ENCODE measurements at places on chromosomes 5 and 9.

DNA sequence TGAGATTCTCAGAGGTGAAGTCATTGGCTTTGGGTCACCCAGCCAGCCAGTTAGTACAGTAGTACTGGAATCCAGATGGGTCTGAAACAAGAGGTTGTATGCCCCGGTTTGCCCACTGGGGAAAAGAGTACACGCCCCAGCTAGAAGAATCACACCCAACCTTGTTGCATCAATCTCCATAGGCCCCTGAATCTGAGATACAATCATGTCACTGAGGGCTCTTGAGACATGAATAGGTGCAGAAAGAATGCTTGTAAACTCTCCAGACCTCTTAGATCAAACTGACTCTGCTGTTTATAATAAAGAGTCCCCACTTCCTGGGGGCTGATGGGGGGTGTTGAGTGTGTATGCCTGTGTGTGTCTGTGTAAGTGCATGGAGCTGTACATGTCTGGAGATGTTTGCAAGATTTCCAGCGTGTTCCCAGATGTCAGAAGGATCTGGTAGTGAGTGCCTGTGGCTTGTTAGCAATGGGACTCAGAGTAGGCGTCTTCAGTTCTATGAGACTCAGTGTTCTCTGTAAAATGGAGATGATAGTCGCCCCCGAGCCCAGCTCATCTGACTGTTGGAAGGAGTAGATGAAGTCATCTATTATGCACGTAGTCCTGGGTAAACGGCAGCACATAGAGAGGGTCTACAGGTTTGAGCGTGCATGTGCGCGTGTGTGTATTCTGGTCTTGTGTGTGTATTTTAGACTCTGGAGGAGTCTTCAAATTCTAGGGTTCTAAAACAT is 48.2 kb downstream of the COL27A1 start:
- DNase-seq: no peak

- no peak for DNase-seq
These were observed 128.3 kb downstream of the PCSK5 start for GRCh38 chr9:76018761-76019160.

DNA sequence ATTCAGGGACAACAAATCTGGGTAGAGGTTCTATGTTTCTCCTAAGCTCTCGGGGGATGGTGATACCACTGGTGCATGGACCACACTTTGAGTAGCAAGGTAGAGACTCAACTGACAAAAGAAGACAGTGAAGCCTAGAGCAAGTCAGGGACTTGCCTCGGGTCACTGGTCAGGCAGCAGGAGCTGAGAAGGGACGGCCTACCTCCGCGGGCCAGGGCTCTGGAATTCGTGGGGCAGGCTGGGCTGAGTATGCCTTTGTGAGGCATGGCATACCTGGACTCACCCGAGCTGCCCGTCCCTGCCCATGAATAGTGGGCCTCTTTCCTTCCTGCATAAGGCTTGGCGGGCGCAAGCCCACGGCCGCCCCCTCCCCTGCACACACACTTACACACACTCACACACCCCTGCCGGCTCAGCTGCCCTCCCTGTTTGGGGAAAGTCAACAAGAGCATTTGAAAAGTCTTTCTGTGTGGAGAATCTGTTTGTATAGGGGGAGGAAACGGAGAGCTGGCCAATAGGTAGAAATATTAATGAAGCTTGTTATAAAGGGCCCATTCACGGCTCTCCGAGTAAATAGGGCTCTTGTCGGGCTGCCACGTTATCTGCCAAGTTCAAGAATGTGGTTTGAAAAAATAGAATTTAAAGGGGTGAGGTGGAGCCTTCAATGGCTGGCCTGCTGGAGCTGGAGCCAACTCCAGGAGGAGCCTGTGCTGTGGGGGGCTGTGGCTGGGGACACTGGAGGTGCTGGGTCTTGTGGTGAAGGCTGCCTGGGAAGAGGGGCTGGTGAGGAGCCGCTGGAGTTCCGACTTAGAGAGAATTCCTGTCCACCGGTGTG is 19.1 kb upstream of the KIF12 start:
- DNase-seq: no peak

DNA sequence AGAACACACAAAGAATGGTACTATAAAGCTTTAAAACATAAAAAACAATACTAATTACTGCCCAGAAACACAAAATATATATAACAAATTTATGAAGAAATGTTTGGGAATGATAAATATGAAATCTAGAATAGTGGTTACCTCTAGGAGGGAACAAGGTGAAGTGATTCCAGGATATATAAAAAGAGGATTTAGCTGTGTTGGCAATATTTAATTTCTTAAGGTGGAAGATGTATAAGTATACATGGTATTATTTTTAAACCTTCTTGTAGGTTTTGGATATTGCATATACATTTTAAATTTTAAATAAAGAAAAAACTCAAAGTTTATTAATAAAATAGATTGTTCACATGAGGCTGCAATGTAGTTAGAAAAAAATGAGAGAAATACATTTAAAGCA is 112.7 kb upstream of the ZNF618 start:
- no peak for DNase-seq

DNA sequence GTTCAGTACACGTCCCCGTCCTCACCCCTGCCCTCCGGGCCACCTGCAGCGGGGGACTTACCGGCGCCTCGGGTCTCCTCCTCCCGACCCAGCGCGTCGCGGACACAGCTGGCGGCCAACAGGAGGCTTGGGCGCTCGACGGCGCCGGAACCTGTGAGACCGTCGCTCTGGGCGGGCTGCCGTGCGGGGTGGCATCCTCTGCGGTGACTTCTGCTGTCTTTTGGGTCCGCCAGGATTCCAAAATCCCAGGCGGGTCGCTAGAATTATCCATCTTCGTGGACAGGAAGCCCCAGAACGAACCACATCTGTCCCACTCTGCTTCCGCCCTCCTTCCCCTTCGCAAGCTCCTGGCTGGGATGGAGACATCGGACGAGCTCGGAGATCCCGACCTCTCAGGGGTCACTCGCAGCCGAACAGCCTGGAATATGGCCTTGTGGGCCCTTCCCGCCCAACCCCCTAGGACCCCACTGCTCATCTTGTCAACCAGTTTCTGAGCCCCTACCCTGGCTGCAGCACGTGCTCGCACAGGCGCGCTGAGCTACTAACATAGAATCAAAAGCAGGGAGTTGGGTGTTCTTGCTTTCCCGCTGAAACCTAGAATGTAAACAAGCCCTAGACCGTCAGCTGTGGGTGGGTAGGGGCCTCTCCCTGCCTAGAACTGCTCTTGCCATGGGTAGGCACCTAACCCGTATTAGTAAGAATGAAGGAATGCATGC is 947 bp upstream of the MARCHF3 start:
- DNase-seq: peak; percentile 9

- no peak for DNase-seq
These were observed 160.0 kb downstream of the C9orf152 start for GRCh38 chr9:110047955-110048402.

DNA sequence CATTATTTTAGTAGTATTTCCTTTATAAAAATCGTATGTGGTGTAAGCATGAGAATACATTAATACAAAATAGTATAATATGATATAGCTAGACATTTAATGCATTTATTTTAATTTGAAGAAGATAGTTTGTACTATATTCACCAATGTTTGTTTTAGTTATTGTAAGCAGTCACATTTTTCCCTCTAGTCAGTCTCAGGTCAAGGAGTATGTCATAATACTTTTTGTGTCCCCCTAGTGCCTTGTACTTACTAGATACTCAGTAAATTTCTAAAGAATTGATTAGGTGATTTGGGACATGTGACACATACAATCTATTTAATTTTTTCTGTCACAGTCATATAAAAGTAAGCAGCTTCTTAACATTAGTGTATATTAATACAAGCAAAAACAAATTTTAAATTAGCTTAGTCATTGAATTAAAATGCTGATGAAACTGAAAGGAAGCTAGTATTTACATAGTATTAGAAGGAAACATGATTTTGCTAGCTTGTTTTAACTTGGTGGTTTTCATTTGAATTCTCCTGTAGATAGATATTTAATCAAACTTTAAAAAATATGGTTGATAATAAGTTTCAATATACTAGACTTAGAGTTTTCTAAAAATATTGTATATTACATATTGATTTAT is 242.2 kb downstream of the FER start:
- DNase-seq: no peak

GRCh38 chr5:74384851-74385250 is 255.7 kb downstream of the ENC1 start:
- DNase-seq: no peak

- DNase-seq: no peak
These were observed 32.9 kb downstream of the ROPN1L start for GRCh38 chr5:10474521-10475075.

DNA sequence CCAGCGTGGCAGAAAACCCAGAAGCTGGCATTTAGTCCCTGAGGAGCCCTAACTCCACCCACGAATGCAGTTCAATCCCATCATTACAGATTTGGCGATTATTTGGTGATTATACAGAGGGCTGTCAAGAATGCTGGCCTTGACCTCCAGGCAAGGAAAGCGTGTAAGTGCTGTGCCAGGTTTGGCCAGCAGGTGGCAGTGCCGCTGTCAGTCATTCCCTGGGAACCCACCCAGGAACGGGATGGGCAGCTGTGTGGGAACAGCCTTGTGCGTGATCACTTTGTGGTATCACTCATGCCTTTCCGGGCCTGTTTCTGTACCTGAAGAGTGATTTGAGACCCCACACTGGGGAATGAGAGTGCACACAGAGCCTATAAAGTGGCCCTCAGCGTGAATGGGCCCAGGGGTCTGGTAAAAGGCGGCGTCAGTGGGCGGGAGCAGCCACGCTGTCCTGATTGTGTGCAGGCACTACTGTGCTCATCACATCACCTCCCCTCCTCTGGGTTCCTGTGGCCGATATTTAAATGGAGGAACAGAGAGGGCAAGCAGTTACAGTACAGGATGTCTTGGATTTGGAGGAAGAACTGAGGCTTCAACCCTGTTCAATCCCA is 215.6 kb downstream of the ROR2 start:
- DNase-seq: peak; percentile 29

DNA sequence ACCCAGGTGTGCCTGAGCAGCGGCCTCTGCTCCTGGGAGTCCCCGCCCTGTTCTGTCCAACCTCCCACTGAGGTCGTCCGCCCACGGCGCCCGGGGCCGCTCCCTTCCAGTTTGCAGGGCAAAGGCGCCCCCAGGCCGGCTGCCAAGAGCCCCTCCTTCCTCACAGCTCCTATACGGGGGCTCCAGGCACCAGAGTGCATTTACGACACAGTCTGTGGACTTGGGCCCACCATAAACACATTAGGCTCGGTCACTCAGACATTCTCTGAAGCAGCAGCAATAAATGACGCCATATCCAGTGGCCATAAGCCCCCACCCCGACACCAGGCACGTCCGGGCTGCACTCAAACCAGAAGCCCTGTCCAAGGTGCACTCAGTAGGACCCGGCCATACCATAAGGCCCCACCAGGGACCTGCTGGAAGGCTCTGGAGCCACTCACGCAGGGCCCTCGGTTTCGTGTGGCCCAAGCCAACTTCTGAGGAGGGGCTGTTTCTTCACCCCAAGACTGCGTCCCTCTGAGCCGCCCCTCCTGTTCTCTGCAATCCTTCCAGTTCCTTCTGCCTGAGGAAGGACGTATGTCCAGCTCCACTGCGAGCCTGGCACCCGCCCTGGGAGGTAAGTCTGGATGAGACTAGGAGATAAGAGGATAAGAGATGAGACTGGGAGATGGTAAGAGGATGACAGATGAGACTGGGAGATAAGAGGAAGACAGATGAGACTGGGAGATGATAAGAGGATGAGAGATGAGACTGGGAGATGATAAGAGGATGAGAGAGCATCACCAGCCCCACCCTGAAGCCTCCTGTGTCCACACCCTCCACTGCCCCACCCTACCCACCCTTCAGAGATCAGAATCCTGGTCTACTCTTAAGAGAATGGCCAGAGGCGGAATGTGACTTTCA is 26.7 kb downstream of the SLC6A18 start:
- no peak for DNase-seq

GRCh38 chr9:27193886-27194285 is 84.9 kb downstream of the TEK start:
- no peak for DNase-seq

DNA sequence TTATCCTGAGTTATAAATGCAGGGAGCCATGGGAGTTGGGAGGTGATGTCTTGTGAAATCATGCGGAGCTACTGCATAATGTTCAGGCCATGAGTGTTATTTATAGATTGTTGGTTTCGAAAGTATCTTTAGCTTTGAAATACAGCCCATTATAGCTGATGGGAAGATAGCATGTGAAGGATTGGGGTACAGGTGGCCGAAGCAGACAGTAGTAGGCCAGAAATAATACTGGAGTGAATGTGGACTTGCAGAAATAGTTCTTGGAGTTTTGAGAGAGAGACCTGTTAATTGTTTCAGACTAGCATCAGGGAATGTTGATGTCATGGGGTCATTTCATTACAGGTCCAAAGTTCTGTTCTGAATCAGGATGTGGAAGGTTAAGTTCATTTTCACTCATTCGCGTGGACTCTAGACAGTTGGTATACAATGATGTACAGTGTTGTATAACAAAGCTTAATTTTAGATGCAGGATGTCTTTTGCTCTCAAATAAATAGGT is 3.8 kb downstream of the ATP6V1G1 start:
- DNase-seq: no peak

DNA sequence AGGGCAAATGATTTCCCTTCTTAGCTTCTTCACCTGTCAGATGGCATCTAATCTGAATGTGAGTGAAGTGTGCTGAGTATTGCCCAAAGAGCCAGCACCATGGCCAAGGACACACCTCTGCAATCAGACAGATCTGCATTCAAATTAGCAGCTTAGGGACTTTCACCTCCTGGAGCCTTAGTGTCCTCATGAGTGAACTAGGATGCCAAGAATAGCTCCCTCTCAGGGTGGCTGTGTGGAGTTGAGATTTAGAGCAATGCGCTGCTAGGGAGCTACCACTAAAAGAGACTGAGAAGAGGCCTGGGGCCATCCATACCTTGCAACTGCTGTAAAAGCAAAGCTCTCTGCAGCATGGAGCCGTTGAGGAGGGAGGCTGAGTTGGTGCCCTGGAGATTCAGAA is 1.4 kb downstream of the CIZ1 start:
- no peak for DNase-seq

GRCh38 chr5:13250464-13251291 is 693.8 kb downstream of the DNAH5 start:
- no peak for DNase-seq

DNA sequence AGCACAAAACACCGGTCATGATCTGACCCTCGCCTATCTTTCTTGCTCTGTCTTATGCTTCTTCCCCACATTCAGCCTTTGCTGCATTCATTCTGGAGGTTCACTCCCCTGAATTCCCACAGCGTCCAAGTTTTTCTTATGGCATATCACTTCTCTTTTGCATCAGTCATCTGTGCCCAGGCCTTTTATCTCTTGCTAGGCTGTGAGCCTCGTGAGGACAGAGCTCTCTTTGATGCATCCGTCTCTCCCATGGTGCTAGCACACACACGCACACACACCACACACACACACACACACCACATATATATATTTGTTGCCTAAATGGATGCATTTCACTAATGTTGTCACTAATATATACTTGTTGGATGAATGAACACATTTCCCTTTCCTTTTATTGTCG is 45.8 kb upstream of the ATG10 start:
- no peak for DNase-seq

GRCh38 chr9:136565086-136565714 is 19.4 kb upstream of the NOTCH1 start:
- no peak for DNase-seq

- no peak for DNase-seq
These were observed 721 bp upstream of the MAML1 start for GRCh38 chr5:179731791-179732411.

- no peak for DNase-seq
These were observed 13.6 kb upstream of the REEP5 start for GRCh38 chr5:112935675-112936074.

All from activated T-helper 1 cell treated with anti-CD3 and anti-CD28 coated beads, Interleukin-2, amount 50 U/mL, for 16 hours (primary cell).